ENCODE measurements at places on chromosomes 5 and 9.

- no peak for DNase-seq
These were observed 664.8 kb upstream of the ZNF608 start for GRCh38 chr5:125411071-125411743.

DNA sequence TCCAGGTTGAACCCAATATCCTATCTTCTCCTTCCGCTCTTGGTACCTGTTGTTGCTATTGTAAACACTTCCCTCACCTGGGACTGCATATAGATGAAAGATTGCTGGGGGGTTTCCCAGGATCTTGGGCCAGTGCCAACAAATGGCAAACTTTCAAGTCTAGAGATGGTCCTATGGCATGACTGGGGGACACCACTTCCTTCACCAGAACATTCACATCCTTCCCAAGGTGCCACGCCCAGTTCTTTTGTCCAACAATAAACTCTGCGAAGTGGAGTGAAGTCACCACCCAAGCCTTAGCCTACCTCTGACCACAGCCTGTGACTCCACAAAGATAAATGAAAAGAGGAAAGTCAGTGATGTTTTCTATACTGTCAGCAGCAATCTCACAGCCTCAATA, 34.4 kb downstream of the DOCK8 start:
- no peak for DNase-seq

DNA sequence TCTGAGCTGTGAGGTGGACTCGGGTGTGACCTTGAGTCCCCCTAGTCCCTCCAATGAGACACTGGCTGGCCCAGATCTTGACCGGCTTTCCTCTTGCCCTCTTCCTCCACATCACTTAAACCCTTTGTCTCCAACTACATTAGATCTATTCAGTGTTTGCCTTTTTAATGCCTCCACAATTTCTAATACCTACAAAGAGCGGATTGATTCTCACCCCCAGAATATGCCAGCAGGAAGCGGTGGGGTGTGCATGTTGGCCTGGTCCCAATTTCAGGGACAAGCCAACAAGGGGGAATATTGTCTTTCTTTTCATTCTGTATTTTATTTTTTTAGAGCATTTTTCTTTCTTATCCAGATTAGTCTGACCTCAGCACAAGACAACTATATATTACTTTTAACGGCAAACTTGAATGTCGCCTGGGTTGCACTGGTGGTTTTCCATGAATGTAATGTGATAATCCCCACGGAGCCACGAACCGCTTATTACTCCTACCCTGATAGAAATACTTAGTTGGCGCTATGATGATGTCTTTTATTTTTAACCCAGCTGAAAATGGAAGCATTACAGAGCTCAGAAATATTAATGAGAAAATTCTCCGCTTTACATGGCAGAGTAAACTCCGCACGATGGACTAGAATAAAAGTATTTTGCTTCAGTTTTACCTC, 68.5 kb upstream of the MYO10 start:
- DNase-seq, result no peak

DNA sequence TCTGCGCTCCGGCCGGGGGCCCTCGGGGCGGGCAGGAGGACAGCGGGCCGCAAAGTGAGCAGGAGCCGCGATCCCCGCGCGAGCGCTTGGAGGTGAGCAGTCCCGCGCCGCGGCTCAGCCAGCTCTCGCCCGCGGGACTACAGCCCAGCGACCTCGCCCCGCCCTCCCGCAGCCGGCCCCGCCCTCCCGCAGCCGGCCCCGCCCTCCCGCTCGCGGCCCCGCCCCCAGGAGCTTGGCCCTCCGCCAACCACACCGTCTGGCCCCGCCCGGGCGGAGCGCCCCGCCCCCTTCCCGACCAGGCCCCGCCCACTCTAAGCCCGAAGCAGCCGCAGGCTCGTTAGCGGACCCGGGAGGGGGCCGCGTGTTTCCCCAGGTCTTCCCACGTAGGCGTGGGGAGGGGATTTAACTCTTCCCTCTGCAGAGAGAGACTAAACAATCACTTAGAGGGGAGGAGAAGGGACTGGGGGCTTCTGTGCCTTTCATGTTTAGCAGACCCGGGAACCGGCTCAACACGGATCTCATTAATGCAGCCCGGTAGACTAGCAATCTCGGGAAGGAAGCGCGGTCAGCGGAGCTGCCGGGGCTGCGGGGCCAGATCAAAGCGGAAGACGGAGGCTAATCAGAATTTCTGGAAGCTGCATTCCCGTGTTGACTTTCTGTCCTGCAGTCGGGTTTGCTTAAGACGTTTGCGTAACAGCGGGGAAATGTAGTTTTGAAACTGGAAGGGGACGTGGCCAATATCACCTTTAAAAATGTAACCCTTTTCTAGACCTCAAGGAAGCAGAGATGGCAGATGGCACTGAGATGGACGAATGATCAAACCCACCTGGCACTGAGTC, at the start of gene MYO10:
MYO10 (minus strand) TSS at position 139 of the 839 bp plus-strand sequence. CDS start 480 bp downstream, outside the sequence.
- peak; percentile 74 for DNase-seq

DNA sequence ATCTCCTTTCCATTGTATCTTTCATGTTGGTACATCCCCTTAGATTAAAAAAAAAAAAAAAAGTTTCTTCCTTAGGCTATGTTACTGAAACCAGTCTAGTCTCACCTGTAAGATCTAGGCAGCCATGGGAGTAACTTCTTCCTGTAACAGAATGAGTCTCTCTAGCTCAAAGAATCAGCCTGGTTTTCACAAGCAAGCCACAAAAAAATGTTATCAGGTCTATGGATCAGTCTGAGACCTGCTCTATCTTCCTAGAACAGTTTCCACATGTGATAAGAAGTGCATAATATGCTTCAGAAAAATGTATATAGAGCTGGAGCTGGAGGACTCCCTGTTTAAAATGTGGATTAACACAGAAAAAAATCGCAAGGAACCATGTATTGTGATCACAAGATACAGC, 53.8 kb downstream of the ARRDC3 start:
- no peak for DNase-seq

DNA sequence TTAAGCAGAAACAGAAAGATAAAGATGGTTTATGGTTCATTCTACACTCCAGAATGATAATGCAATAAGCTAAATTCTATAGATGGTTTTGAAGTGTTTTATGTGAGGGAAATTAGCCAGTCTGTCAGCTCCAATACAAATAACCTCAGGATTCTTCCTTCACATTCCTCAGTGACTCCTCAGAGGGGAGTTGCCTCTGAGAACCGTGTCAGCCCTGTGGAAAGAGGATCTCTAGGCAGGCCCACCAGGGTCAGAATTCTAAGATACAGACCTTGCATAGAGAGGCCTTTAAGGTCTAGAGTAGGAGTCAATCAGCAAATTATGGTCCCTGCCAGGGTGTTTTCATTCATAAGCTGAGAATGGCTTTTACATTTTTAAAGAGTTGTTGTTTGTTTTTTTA, 26.6 kb downstream of the RUSC2 start:
- DNase-seq, result no peak

DNA sequence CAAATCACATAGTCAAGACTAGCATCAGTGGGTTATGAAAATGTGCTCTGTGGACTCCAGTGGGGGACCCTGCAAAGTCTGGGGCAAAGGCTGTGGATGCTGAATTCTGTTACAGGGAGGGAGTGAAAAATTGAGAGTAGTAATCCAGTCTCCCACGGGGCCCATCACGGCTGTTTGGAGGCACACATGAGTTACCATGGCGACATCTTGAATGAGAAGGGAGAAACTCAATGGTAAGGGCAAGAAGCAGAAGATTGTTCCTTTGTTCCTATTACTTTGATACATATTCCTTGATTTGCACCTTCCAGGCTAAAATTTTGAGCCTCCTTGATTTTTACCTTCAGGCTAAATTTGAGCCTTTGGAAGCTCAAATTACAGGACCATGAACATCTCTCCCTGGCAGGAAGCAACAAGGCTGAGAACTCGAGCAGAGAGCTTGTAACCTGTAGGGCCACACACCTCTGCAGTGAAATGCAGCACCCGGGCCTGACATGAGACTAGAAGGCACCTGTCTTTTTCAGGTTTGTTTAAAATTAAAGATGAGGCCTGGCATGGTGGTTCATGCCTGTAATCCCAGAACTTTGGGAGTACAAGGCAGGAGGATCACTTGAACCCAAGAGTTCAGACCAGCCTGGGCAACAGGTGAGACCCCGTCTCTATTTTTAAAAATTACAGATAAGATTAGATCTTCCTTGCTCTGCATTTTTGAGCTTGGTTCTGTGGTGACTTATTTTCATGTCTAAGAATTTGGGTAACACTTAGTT, 31.0 kb upstream of the ZFR start:
- no peak for DNase-seq

- DNase-seq, result no peak
These were observed 276.9 kb upstream of the WWC1 start for GRCh38 chr5:168014433-168015123.

DNA sequence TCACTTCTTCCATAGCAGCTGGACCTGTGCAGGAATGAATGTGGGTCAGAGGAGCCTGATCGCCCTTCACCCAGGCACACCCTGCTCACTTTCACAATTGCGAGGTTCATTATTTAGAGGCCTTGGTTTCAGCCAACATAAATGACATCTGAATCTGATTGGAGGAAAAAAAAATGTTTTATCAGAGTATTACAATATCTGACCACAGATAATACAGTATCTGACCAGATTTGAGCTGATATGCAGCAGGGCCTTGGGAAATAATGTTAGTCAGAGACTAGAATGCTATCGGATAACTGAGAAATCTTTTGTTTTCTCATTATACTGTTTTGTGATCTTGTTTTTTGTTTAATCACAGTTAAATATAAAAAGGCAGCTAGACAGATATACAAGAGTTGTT, 7.7 kb downstream of the ICE1 start:
- DNase-seq, result no peak

- no peak for DNase-seq
These were observed 213.7 kb downstream of the TMEM38B start for GRCh38 chr9:105908069-105908468.

DNA sequence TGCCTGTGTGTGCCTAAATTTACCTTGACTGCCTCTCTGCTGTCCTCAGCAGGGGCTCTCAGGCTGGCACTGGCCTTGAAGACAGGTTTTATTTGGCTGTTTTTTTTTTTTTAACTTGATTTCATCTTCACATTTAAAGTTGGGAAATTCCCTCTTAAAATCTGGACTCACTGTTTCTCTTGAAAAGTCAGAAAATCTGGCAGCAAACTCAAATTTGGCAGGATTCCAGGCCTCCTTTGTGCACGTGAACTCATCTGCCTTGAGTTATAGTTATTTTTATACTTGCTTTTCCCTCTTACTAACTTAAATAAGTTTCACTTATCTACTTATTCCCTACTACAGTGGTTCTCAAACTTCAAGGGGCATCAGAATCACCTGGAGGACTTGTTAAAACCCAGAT, 118.4 kb upstream of the MAP3K1 start:
- no peak for DNase-seq

DNA sequence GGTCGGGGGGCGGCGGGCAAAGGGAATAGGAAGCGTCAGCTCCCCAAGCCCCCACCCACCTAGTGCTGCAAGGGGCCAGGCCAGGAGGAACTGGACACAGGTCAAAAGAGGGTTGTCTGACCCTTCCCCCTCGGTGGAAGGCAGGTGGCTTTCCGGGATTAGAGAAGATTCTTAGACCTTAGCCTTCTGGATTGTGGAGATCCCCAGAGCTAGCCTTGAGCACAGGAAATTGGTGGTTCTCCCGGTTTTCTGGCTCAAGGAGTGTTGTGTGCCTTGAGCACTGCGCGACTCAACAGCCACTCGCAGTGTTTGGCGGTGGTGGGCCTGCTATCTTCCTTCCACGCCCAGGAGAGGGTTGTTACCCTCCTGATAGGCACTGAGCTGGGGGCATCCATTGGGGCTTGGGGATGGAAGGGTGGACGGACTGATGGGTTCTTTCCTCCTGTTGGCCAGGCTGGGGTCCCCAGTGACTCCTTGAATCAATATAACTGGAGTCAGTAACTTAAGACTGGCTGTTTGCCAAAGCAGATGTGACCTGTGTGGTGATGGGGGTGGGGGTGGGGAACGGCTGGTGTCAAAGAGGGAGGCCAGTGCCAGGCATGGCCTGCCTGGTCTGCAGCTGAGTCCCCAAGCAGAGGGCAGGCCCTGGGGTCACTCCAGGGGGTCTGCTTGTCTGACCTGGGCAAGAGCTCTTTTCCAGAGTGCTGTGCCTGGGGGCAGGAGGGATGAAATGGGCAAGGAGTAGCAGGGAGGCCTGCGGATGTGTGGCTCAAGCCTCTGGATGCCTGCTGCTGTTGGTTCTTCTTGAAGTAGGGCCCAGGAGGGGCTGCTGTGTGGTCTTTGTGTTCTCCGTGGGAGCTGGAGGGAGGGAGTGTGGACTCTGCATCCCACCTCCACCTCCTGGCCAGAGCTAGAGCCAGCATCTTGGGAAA, 2.1 kb downstream of the FGF18 start:
- DNase-seq, result peak; percentile 58

GRCh38 chr5:143679777-143680176, 132.2 kb upstream of the HMHB1 start:
- no peak for DNase-seq

- DNase-seq, result no peak
These were observed 38.1 kb upstream of the SPATA31D4 start for GRCh38 chr9:81890104-81890503.

GRCh38 chr9:89408628-89409101, 89.2 kb downstream of the SEMA4D start:
- DNase-seq, result no peak

DNA sequence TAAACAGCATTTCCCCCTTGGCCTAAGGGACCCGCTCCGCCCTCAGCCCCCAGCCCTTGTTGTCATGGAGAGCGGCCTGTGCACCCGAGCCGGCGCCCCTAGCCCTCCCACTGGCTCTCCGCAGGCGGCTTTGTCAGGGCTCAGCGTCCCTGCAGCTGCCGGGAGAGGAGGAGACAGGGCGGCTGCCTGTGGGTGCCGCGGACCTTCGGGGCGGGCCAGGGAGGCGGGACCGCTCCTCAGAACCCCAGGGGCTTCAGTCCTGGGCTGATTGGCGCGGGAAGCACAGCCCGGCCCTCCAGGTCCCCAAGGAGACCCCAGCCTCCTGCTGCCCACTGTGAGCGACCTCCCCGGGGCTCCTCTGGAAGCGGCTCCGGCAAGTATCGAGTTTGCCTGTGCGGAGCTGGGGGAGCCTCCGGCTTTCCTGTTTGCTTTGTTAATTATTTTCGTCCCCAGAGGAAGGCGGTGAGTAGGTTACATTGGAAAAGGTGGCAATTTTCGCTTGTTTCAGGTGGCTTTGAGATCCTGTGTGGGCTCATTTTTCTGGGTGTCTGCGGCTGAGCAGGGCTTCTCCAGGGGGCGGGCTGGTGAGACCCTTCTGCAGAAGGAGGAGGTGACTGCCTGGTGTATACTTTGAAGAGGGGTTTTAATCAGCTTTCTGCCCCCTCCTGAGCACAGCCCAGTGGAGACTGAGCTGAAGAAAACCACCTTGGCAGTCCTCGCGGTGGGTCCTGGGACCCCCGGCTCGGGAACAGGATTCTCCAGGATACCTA, at the start of gene FGD3:
FGD3 (plus strand) TSS at position 256 of the 770 bp plus-strand sequence. CDS start 28,734 bp downstream, outside the sequence.
- DNase-seq, result peak; percentile 76

Measured in suprapubic skin (tissue), 4 donors.